ENCODE measurements at places on chromosomes 5 and 9.

DNA sequence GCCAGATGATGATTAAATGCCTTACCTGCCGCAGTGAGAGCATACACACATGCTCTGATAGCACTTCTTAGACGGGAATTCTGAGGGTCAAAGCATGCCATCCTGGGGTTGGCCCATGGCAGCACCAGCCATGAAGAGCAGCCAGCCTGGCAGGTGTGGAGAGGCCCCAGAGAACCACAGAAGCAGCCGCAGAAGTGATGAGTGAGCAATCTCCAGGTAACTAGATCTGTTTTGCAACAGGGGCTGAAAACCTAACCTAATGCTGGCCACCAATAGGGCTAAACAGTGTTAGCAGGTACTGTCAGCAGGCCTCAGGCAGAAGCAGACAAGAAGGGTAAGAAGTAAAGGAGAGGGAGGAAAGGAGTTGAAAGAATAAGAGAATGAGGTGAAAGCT, 33.5 kb upstream of the HOMER1 start:
- DNase-seq, result no peak

DNA sequence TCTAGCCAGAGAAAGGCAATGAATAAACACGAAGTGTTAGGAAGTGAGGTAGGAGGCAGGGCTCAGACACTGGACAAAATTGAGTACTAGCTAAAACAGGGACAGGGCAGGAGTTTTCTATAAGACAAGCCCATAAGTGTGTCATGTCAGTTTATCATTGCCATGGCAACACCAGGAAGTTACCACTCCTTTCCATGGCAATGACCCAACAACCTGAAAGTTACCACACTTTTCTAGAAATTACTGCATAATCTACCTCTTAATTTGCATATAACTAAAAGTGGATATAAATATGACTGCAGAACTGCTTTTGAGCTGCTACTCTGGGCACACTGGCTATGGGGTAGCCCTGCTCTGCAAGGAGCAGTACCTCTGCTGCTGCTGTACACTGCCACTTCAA, 442.5 kb upstream of the COX7C start:
- DNase-seq, result no peak

GRCh38 chr5:89069591-89069990, 186.6 kb upstream of the MEF2C start:
- no peak for DNase-seq

DNA sequence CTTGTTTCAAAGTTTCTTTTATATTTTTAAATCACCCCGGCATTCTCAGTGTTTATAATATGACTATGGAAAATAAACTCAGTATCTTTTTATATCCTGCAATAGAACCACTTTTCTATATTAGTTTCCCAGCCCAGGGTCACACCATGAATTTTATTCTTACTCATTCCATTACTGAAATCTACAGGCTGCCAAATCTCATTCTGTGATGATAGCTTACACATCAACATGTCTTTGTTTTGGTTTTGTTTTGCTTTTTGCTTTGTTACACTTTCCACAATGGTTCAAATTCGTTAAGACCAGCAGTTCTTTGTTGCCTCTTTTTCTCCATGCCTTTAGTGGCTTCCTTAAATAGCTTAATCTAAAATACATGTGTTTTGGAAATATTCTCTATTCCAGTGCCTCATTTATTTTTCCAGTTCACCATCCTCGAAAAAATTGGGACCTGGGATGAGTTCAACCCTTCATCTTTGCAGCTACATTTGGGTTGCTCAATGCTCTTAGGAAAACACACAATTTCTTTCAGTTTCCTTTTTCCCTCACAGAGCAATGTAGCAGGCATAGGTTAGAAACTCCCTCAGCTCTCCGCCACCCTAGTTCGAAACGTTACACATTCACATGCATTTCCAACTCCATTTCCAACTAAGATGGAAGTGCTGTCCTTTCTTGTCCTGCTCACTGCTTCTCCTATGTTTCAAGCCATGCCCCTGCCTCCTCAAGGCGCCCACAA, 1146.3 kb downstream of the MAT2B start:
- no peak for DNase-seq

DNA sequence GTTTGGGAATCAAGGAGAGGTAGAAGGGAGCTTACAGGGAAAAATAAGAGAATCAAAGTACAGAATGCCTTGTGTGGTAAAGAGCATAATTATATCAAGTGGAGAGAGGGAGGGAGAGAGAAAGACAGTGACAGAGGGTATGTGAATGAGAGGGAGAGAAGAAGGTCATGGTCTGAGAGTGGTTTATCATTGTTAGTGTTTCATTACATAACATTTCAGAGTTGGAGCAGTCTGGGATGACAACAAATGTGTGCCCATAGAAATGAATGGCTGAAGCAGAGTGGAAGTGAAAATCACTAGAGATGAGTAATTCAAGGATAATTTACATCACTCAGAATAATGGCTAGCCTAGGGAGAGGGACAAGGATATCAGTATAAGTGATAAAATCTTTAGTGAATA, 799.2 kb downstream of the TLE1 start:
- no peak for DNase-seq

DNA sequence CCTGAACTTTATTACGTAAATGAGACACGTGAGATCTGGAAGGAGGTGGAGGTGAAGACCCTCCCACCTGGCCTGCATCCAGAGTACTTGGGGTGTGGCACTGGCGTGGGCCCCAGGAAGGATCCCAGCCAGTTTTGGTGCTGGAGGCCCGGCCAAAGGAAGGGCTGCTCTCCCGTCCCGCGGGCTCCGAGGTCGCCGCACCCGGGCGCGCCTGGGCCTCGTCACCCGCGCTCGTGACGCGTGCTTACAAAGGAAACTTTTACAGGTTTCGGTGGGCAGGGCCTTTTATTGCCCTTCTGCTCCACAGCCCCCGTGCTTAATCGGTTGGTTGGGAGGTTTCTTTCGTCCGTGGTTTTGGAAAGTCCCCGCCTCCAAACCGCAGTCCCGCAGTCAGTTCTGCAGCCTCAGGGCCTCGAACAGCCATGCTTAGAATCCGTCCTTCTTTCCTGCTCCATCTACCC, 29.2 kb downstream of the CDKN2A start:
- DNase-seq, result peak; percentile 21

GRCh38 chr5:65830856-65831255, 95.5 kb upstream of the ERBIN start:
- no peak for DNase-seq

DNA sequence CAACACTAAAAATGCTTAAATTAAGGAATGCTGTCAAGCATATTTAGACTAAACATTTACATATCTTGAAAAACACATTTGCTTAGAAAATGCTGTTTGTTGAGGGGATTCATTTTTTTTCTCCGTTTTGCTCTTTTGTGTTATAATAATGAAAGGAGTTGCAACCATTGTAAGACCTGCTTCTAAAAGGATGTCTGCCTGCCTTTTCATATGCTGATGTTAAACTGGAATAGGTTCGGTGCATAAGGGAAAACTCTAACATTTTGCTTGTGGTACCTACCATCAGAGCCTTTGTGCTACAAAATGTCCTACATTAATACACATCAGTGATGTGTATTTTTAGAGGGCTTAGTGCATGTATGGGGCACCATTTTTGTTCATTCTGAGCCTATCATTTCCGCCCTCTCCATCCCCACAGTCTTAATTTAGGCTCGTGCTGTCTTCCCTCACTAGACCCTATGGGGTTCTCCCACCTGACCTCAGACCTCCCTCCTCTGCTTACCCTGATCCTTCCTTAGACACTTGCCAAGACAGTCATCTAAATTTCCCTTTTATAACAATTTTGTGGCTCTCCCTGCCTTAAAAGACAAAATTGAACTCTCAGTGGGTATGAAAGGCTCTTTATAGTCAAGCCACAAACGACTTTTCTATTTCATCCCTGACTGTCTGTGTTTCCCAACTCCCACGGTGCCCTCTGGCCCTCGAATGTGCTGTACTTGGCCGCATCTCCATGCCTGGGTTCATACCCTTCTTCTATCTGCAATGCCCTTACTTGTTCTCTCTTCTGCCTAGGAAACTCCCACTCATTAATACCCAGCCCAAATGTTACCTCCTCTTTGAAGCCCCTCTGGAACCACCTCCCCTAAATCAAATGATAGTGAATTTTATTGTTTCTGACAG, 61.2 kb downstream of the CMYA5 start:
- no peak for DNase-seq

DNA sequence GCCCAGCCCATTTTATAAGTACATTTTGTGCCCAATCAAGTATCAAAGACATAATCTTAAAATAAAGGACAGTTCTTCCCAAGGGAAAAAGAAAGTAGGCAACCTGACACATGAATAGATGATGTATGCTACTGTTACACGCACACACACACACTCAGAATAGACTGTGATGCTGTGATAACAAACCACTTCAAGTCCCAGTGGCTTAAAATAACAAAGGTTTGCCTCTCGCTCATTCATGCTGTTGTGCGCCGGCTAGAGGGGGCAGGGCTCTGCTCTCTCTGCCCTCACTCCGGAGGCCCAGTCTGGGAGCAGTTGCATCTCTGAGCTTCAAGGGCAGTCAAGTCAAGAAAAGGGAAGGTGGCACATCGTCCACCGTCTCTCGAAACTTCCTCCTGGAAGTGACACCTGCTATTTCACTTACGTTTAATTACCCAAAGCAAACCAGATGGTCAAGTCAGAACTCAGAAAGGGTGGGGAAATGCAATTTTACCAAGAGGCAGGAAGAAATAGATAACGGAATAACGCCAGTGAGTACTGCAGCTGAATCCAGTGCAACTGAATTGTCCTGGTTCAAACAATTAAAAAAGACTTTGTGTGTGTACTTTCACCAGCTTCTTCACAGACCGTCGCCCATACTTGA, 43.3 kb downstream of the ANKRD33B start:
- peak; percentile 16 for DNase-seq

- DNase-seq, result no peak
Observed at GRCh38 chr9:108831496-108832178, 24.1 kb downstream of the ACTL7B start.

DNA sequence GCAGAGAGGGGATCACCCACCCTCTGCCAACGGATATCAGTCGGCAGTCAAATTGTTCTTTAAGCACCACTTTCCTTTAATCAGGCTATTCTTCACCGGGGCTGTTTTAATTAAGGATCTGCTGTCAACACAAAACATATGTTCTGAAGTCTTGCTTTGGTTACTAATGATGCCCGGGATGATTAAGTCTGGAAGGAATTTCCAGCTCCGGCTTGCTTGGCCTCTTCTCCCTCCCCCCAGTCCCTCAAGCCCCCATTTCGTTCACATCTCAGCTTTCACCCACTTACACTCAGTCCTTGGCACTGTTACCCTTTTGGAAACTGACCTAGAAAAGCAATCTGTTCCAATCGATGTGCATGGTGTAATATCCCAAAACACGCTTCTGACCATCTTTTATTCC, 74.7 kb downstream of the MSX2 start:
- DNase-seq, result no peak

DNA sequence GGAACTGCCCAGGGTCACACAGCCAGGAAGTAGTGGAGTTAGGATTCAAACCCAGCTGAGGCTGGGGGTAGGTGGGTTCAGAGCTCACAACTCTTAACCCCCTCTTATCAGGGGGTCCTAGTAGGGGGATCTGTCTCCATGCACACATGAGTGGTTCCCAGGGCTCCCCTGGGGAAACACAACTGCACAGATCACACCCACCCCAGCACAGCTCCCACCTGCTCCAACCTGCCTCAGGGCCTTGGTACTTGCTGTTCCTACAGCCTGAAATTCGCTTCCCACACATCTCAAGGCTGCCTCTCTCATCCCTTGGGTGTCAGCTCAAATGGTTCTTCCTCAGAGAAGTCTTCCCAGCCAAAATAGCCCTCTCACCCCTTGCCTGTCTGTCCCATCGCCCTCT, 4.8 kb downstream of the SNCB start:
- DNase-seq, result no peak

- no peak for DNase-seq
Observed at GRCh38 chr9:105098370-105098769, 146.1 kb upstream of the SLC44A1 start.

DNA sequence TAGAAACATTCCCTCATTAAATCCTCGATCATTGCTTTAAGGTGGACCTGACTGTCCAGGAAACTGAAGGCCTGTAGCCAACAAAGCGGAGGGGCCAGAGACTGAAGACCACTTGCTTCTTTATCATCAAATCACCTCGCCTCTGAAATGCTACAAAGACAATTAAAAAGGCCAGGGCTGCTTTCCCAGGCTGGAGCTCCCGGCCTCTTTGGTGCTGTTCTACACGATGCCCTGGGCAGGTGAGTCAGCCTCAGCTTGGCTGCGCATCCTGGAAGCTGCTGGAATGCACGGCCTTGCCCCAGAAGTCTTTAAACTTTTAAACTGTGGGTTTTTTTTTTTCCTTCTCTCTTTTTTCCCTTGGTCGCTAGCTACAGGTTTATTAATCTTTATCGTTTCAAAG, 46.5 kb downstream of the SH3PXD2B start:
- no peak for DNase-seq

DNA sequence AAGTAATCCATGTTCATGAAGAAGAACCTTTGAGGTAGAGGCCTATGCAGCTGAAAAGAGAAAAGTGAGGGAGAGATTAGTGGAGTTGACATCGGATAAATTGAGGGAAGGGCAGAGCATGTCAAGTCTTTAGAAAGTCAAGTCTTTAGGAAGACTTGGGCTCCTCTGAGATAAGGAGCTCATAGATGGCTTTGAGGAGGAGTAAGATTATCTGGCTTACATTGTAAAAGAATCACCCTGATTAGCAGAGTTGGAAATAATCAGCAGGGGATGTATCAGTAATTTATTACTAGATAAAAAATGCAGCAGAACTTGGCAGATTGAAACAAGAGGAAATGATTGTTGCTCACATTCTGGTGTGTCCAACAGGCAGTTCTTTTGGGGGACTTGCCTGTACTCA, 727.2 kb upstream of the WWC1 start:
- DNase-seq, result no peak

- DNase-seq, result no peak
Observed at GRCh38 chr5:39698838-39699560, 274.2 kb upstream of the DAB2 start.

DNA sequence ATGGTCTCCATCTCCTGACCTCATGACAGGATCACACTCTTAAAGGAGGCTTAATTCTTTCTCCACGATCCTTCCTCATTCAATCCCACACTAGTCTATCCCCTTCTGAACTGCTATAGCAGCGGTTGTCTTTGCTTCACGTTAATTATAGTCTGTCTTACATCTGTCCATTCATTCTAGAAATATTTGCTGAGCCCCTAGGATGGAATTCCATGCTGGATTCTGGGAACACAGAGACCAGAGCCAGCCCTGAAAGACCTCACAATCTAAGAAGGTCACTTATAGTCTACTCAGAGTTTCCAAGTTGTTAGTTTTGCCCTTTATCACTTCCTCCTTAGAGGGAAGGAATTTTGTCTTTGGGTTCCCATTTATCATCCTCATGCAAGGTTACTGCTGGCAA, 193.5 kb downstream of the GAS1 start:
- DNase-seq, result no peak

DNA sequence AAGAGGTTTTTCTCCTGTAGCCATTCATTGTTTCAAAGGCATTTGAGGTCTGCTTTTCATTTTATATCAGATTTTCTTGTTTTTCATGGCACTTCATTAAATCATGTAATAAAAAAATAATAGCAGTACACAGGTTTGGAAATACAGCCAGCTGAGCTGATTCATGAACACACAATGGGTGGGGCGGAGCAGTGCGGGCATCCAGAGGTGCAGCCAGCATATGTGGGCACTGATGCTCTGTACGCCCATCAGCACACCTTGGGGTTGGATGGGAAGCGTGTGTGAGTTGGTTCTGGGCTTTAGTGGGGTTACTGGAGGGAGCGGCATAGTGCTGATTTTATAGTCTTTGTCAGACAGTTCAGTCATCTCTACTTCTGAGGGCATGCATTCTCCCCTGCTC, 54.2 kb upstream of the IRX4 start:
- peak; percentile 30 for DNase-seq
